H1 (cell line): ENCODE measurements at places on chromosomes 7 and 10. TPM values are rescaled to one million over a fixed set of nuclear protein-coding genes. Genes with fewer than 3 reads are reported as not detected.

- DNase-seq, result no peak
Observed at GRCh38 chr7:138825049-138825721, 27.2 kb upstream of the ATP6V0A4 start.

DNA sequence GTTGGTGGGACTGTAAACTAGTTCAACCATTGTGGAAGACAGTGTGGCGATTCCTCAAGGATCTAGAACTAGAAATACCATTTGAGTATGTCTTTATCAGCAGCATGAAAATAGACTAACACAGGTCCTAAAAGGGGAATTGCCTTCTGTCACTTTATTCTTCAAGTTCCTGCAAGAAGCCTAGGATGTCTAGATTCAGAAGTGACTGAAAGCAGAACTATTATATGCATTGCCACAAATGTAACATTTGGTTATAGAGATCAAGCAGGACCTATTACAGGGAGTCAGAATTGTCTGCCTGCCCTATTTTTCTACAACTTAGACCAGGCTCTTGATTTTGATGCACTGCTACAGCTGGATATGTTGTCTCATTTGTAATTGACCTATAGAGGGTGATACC is 364.7 kb downstream of the SORCS1 start:
- DNase-seq, result no peak

DNA sequence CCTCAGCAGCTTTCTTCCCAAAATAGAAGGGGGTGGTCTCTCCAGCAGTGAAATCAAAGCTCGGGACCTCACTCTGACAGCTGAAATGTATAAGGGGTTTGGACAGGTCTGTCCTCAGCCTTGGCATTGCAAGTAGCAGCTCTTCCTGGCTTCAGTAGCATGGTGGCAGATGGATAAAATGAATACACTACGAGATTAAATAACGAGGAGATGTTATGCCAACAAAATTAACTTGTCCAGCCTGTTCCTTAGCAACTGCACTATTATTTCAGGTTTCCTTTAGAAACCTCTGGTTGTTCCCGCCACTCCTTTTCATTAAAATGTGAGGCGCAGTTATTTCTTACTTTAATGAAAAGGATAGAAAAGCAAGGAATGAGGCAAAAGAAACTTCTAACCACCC is 24.9 kb downstream of the PRLHR start:
- DNase-seq, result no peak

DNA sequence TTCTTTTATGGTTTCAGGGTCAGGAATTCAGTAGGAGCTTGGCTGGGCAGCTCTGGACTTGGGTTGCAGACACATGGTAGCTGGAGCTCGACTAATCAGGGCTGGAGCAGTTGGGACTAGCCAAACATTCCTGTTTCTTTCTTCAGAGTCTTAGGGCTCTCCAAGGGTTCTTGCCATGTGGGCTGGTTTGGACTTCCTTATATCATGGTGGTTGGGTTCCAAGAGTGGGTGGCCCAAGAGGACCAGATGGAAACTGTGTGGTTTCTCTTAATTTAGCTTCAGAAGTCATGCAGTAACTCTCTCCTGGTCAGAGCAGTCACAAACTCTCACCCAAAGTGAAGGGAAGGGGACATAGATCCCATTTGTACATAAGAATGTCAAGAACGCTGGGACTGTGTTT is 270.1 kb upstream of the FZD1 start:
- DNase-seq, result no peak

DNA sequence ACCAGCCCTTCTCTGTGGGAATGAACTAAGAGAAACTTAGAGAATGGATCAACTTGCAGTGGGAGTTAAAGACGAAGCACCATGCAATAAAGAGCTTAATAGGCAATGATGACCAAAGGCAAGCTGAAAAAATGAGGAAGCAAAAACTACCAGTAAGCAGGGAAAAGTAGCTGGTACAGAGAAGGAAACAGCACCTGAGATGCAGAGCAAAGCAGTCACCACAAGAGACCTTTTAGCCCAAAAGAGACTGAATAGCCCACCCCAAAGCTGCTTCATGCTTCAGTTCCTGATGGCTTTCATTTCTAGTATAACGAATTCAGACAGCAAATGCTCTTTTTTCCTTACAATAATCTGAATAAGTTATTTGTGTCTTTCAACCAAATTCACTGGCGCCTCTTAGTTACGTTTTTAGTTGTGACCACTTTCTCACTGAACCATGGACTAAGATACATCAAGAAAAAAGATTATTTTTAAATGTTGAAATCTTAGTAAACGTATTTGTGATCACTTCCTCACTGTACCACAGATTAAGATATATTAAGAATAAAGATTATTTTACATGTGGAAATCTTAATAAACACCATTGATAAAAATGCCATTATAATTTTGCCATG is 76.0 kb downstream of the USP6NL start:
- DNase-seq, result no peak

Gene CUZD1
- total RNA-seq, result 11.9 and 13.0 TPM in 2 replicates

Gene CLEC5A
- not detected in 2 replicates for total RNA-seq
